ENCODE measurements at places on chromosomes 5 and 9.

DNA sequence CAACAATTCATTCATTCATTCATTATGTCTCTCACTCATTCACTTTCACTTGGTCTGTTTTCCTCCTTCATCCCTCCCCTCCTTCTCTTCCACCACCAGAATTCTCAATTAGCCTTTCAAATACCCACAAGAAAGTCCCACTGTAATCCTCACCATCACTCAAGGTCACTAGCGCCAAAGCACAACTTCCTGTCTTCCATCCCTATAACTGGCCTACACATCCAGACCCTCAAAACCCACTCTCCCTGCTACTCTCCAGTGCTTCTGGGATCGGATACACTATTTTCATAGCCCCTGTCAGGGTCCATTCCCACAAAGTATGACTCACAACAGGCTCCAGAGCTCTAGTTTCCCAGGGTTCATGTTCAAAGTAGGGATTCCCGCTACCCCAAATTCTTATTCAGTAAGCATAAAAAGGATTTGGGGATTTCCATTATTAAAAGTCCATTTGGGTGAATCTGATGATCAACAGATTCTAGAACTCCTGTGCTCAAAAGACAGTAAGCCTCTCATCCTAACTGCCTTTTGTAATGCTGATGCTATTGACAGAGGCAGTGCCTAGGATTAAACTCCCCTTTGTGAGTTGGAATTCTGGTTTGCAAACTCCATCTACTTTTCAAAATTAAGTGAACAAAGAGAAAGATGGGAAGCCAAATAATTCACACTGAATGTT is 250.9 kb downstream of the SEMA5A start:
- no peak for DNase-seq

- DNase-seq: peak; percentile 70
Observed at GRCh38 chr5:143986516-143987212, 174.7 kb downstream of the HMHB1 start.

DNA sequence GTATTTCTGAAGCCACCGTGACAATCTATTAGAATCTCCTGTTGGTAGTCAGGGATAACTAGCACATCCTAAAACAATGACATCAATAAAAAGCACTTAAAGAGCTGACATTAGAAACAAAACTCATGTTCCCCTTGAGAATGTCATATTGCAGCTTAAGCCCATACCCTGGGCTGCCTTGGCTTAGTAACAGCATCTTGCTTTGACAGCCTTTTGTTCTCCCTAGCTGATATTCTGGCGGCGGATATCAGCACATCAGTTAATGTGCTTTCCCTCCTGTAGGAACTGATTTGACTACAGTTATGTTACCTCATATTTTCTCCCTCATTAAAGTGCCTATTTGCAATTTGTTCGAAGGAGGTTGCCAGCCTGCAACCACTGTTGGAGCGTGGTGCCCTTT is 214.1 kb downstream of the CD180 start:
- no peak for DNase-seq

GRCh38 chr9:35102465-35102768 is 514 bp downstream of the STOML2 start:
- peak; percentile 26 for DNase-seq

GRCh38 chr5:93422652-93423280 is 158.3 kb downstream of the NR2F1-AS1 start:
- no peak for DNase-seq

DNA sequence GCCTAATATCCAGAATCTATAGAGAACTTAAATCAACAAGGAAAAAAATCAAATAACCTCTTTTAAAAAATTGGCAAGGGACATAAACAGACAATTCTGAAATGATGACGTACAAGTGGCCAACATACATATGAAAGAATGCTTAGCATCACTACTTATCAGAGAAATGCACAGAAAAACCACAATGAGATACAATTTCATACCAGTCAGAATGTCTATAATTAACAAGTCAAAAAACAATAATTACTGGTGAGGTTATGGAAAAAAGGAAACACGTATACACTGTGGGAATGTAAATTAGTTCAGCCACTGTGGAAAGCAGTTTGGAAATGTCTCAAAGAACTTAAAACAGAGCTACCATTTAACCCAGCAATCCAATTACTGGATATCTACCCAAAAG is 1192.0 kb downstream of the CDH12 start:
- DNase-seq: no peak

GRCh38 chr5:55864606-55865541 is 13.7 kb downstream of the IL31RA start:
- no peak for DNase-seq

DNA sequence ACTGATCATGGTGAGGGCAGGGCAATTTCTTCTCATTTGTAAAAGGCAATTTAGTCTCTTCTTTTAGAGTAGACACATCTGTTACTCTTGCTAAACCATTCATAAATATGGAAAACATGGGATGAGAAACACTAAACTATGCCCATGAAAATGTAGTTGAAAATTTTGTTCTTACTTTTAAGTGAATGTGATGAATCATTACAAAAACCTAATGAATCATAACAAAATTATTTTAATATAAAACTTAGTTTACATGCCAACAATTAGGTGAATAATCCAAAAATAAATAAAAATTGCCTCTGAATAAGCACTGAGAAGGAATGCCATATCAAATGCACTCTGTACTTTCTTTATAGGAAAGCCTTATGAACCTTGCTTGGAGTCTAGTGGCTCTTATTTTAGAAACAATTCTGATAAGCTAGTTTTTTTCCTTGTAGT is 297.7 kb upstream of the EFNA5 start:
- DNase-seq: peak; percentile 9

- DNase-seq: no peak
Observed at GRCh38 chr5:69522035-69522434, 29.4 kb downstream of the OCLN start.

- DNase-seq: no peak
Observed at GRCh38 chr5:14414007-14414406, 167.6 kb upstream of the OTULINL start.

DNA sequence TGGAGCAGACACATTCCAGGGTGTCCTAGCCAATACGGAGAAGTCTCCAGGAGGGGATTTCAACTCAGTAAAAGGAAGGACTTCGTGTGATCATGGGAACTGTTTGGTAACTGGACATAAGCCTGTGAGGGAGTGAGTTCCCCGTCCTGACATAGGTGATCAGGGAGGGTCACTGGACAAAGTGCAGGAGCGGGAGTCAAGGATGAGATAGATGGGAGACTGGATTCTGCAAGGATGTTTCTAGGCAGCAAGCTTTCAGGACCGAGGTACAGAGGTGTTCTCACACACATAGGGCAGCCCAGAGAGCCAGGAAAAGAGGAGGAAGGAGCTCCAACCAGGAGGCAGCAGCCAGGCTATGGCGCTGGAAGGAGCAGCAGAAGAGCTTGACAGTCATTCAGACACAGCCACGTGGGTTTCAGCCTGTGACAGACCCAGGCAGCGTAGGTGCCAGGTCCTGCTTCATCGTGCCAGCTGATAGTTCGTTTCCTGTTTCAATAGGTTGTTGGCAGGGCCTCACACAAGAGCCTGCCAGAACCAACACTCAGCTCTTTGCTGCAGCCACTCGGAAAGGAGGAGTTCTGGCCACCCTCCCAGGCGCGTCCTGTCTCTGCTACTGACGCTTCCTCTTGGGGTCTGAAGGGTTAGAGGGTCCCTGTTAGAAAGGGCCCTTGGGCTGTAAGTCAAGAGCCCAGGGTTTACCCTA is 84.1 kb downstream of the AMBP start:
- peak; percentile 60 for DNase-seq

DNA sequence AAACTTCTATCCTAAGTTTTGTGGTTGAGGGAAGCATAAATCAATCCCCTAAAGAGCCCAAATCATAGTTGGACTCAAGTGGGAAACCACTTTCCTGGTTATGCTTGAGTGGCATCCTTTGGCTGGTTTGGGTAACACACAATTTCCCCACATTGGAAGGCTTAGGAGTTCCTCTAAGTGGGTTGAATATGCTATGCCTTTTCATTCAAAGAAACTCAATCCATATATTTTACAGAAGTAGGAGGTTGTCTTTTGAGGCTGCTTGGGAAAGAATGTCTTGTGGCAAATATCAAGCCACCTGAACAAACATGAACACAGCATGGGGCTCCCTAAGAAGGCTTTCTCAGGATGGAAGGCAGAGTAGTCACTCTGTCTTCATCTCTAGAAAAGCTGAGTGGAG is 121.1 kb downstream of the SPATA31D1 start:
- no peak for DNase-seq

GRCh38 chr9:25709941-25710340 is 31.7 kb upstream of the TUSC1 start:
- no peak for DNase-seq

DNA sequence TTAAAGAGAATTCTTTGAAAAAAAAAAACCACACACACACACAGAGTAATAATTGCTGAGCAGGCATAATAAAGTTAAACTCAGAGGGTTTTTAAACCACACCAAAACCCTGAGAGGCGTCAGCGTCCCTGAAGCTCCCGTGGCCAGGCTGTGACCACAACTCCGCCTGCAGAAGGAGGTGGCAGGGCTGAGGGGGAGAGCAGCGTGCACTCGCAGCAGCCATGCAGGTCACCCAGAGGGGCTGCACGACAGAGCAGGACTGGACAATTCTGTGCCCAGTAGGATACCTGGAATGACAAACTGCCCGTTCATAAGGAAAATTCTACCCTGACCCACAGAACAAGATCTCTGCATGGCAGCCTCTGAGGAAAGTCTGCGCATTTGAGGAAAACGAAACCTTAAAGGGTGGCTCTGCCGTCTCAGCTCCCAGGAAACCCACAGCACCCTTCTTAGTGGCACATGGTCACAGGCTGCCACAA is 44.0 kb downstream of the ROR2 start:
- no peak for DNase-seq

- no peak for DNase-seq
Observed at GRCh38 chr5:140631831-140632365, 1.1 kb downstream of the CD14 start.

DNA sequence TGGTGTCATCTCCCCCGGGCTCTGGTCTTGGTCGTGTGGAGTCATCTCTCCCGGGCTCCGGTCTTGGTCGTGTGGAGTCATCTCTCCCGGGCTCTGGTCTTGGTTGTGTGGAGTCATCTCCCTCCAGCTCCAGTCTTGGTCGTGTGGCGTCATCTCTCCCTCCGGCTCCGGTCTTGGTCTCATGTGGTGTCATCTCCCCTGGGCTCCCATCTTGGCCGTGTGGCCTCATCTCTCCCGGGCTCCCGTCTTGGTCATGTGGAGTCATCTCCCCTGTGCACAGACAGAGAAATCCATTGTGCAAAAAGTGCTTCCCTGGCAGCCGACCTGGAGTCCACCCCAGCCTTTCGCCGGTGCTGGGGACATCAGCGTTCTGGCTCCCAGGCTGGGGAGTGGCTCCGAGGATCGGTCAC is 91.1 kb upstream of the CACNA1B start:
- DNase-seq: peak; percentile 60

GRCh38 chr9:106921341-106921899 is 58.5 kb downstream of the ZNF462 start:
- DNase-seq: peak; percentile 40

DNA sequence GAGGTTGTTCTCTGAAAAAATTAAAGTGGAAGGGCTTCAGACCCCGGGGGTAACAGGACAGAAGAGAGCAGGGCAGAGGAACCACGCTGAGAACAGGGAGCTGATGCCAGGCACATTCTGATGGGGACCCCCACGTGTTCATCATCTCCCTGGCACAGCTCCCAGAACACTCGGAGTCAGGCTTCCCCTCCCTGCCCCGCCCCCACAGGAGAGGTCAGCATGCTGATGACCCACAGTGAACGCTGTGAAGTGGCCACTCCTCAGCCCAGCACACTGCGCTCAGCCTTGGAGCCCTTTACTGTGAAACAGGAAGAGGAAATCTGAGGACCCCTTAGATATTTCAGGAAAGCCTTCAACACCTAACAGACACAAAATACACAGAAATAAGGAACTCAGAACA is 16.4 kb downstream of the RETREG1 start:
- no peak for DNase-seq

GRCh38 chr9:431701-432100 is 217.0 kb downstream of the DOCK8 start:
- DNase-seq: no peak

GRCh38 chr9:75927356-75927755 is 36.9 kb downstream of the PCSK5 start:
- no peak for DNase-seq

DNA sequence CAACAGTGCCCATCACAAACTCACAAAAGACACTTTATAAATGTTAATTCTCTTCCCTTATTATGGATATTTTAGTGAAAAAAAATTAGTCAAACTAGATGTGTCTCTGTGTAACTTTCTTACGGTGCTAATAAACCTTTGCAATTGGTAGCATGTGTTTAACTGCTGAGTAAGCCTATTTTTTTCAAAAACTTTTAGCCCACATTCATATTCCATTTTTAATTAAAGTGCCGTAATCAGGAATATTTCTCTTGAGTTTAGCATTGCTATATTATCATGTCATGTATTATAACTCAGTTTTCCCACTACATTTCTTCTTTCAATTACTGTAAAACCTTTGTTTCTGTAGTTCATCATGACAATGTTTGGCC is 51.4 kb downstream of the FYB1 start:
- DNase-seq: no peak

GRCh38 chr9:99016681-99017387 is 73.1 kb downstream of the COL15A1 start:
- no peak for DNase-seq

- DNase-seq: no peak
Observed at GRCh38 chr5:169939731-169940130, 40.6 kb downstream of the INSYN2B start.

- no peak for DNase-seq
Observed at GRCh38 chr5:180643191-180643851, 6.1 kb downstream of the FLT4 start.

GRCh38 chr5:143133721-143134120 is 269.8 kb downstream of the NR3C1 start:
- no peak for DNase-seq

DNA sequence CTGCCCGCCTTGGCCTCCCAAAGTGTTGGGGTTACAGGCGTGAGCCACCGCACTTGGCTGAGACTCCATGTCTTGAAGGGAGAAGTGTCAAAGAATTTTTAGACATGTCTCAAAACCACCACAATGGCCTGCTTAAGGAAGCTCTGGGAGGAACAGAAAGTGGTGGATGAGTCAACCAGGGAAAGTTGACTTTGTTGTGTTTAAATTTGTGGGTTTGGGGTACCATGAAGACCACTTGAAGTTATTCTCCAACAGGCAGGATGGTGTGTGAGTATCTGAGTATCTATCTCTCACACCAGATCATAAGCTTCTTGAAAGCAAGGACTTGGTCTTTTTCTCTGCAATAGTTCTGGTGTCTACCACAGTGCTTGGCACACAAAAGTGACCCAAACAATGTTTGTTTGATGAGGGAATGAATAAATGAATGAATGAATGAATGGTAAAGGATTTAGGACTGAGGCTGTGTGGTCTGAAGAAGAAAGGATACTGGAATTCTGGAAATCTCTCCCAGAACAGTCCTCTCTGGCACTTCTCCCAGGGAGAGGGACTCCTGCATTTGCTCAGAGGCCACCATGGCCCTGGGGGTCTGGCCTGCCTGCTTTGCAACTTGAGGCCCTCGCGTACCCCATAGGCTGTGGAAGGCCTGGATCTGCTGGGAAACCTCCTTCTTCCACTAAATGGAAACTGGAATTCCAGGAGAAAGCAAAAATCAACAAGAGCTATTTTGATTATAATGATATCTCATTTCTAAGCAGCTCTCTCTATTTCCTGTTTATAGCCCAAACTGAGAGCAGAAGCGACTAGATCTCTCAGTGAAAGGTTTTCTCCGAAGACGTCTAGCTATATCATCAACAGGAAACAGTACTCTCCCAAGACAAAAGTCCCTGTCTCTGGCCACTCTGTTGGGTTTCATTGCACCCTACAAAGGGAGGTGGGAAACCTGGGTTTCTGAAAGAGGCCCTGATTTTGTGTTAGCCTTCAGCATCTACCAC is 187.9 kb downstream of the PALM2AKAP2 start:
- DNase-seq: no peak

- peak; percentile 37 for DNase-seq
Observed at GRCh38 chr5:79992891-79993657, 2.0 kb upstream of the MTX3 start.
